ENCODE measurements at places on chromosomes 4 and X.
A peak's percentile ranks its signal among the peaks of the same experiment; 100 is the strongest.

- DNase-seq, result no peak
These were observed 8.1 kb upstream of the NDST4 start for GRCh38 chr4:115121351-115122043.

DNA sequence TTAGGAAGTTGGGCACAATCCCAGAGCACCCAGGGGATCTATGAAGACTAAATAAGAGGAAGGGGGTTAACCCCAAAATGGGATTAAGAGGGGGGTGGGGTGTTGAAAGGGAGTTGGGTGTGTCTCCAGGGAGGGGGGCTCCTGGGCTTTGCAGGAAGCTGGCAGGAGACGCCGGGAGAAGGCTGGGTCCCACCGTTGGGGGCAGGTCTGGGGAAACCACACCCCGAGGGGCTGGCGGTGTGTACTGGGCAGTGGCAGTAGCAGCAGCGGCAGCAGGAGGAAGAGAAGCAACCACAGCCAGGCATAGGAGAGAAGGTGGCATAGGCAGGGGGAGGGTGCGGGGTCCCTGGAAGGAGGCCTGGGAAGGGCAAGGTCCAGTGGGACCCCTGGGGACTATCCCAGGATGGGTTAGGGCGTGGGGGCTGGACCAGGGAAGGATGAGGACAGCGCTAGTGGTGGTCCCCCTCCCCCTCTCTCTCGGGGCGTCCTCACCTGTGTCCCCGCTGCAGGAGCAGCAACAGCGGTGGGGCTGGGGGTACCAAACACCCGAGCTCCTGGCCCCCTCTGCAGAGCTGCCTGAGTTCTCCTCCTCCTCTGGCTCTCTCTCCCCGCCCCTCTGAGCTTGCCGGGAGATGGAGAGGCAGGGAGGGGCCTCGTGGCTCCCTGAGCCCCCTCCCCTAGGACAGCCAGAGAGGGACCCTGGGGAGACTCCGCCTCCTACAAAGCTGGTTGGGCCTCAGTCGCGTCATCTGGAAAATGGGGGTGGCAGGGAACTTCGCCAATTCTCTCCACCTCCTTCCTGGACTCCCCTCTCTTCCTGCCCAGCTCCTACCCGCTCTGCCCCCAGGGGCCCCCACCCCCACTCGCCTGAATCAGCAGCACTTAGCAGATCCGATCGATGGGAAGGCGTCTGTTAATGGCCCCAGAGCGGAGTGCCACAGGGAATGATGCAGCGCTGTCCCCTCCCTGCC is at the start of gene KCND1:
Gene KCND1, minus strand, starts transcription at position 596 of the 971 bp plus-strand sequence. CDS start 1,573 bp downstream, outside the sequence.
- no peak for DNase-seq

DNA sequence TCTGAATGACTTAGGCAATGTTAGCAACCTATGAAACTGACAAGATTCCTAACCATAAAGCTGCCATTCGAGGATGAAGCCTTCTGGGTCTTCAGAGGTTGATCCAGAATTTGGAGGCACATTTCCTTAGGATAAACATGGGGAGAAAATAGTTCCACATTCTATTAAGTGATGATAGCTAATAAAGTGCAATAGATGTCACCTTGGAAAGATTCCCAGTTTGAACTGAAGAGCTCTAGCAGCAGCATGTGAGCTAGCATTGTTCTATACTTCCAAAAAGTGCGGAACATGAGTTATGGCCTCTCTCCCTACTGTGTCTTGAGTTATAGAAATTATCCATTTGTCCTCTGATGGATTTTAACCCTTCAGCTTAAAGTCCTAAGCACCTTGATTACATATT is 991.4 kb upstream of the SLIT2 start:
- no peak for DNase-seq

DNA sequence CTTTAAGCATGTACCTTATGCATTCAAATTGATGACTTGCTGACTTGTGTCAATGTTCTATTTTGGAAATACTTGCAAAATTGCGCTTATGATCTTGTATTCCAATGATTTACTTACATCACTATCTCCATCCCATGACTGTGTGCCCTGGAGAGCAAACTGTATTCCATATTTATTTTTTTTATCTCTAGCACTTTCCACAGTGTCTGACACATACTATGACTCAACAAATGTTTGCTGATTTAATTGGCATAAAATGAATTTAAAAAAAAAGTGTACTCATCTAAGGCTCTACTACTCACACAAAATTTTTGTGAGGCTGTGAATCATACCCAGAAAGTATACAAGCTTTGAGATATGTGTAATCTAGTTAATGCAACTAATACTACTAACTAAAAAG is 1066.8 kb upstream of the ADGRL3 start:
- DNase-seq, result no peak

DNA sequence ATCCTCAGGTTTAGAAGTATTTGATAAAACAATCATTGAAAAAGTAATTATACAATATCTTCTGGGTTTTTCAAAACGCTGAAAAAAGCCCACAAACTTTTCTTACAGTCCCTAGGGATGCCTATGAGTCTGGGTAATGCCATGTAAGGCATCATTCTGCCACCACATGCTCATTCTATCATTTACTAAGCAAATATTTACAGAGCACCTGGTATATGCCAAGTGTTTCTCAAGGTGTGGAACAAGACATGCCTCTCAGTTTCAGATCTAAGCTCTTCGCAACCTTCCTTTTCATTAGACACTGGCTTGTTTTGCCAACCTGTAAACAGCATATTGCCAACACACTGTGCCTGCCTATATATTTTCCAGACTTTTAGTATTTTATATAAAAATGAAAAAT is 17.7 kb downstream of the MID1 start:
- no peak for DNase-seq

DNA sequence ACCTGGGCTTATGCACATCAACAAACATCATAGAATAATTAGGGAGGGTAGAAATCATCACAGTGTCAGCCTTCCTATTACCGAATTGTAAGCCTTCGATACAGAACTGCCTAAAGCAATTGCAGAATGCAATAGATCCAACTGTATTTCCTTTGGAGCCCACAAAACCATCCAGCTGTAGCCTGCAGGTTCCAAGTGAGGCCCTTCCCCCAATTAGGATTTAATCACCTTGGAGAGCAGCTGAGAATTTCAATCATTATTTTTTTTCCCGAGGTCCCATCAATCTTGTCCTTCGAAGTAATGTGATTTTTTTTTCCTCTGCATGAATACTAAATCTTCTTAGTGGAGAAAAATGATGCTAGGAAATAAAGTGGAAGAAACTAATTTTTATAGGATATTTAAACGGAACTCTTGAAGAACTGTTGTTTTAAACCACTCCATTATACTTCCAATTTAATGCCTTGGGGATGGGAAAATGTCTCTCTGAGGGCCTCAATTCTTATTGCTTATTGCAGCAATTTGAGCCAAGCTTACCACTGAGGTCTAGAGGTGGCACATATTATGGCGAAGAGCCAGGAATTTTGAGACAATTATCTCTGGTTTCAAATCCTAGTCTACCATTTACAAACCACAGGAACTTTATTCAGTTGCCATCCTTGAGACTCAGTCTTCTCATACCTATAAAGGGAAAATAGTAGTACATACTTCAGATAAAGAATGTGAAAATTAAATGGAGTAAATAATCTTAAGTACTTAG is 953.4 kb upstream of the IGFBP7 start:
- no peak for DNase-seq

DNA sequence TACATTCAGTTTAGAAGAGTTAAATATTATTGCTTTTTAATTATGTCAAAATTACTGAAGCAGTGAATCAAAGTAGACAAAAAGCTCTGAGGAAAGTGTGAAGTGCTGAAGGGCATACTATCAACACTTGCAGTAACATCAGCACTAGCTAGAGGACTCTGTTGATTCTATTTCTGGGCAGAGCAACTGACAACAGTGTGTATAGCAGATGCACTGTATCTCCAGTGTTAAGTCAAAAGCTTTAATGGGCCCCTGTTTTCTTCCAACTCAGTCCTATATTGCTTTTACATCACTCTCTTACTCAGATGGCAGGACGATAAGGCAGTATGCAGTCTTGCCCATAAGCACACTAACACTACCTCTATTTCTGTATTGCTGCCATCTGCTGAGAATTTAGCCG is 435.2 kb upstream of the AMOT start:
- no peak for DNase-seq

DNA sequence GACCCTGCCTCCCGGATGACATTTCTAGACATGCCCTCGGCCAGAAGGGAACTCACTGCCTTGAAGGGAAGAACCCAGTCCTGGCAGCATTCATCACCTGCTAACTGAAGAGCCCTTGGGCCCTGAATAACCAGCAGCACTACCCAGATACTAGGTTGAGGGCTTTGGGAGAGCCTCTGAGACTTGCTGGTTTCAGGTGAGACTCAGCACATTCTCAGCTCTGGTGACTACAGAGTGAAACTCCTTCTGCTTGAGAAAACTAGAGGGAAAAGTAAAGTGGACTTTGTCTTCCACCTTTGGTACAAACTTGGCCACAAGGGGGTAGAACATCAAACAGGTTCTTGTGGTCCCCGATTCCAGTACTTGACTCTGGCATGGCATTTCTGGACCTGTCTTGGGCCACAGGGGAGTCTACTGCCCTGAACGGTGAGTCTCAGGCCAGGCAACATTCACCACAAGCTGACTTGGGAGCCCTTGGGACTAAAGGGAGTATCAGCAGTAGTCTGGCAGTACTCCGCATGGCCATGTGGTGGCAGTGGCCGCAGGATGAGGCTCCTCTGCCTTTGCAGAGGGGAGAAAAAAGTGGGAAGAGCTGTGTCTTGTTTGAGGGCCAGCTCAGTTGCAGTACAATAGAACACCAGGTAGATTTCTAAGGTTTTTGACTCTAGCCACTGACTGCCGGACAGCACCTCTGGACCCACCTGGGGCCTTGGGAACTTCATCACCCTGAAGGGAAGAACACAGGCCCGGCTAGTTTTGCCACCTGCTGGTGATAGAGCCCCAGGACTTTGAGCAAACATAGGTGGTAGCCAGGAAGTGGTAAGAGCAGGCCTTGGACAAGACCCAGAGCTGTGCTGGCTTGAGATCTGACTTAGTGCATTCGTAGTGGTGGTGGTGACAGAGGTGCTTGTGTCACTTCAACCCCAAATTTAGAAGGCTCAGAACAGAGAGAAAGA is 414.8 kb downstream of the OPHN1 start:
- DNase-seq, result no peak

DNA sequence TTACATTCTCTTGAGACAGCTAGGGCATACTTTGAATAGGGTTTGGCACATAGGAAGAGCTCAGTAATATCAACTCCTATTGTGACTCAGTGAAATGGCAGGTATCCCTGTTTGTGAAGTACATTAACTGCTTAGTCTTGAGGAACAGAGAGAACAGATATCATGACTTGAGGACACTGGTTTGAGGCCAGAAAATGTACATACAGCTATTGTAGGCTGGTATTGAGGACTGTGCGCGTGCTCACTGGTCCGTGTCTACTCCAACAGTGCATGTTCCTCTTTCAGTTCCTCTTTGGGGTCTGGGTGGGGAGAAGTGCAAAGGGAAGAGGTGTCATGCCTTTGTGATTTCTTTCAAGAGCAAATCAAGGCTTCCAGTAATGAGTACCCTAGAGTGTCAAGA is 34.6 kb upstream of the TBC1D9 start:
- no peak for DNase-seq

GRCh38 chr4:95428291-95429070 is 120.3 kb downstream of the UNC5C start:
- DNase-seq, result no peak

DNA sequence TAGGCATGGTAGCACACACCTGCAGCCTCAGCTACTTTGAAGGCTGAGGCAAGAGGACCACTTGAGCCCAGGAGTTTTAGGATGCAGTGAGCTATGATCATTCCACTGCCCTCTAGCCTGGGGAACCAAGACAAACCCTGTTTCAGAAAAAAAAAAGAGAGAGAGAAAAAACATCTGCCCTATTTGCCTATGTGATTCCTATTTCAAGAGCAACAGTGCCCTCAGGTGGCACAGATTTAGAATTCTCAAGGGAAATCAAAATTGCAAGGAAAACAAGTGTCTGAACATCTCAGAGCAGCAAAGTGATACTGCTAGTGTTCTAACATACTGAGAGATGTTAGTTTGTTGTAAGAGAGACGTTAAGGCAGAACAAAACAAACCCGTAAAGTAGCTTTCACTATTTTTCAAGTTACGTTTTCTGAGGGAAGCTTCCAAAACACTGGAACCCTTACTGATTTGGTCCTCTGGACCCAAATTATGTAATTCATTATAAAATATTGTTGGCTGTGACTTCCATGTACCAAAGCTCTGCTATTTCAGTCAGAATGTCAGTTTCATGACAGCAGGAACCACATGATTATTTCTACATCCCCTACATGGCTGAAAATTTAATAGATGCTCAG is 7.9 kb downstream of the BDH2 start:
- DNase-seq, result peak; percentile 10

DNA sequence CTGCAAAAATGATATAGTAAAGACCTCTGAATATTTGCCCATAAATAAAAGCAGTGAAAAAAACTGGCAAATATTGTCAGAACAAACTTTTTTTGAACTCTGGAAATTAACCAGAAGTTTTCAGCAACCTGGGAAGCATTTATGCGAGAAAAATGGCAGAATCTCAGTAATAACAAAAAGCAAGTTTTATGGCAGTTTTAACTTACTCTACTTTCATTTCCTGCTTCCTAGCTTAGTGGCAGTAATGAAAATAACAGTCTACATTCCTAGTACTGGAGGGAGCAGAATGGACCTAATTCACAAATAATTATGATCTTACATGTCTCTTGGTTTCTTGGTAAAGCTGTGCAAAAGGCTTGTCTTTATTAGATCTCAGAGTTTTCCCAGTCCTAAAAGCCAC is 460.1 kb downstream of the NAF1 start:
- no peak for DNase-seq

DNA sequence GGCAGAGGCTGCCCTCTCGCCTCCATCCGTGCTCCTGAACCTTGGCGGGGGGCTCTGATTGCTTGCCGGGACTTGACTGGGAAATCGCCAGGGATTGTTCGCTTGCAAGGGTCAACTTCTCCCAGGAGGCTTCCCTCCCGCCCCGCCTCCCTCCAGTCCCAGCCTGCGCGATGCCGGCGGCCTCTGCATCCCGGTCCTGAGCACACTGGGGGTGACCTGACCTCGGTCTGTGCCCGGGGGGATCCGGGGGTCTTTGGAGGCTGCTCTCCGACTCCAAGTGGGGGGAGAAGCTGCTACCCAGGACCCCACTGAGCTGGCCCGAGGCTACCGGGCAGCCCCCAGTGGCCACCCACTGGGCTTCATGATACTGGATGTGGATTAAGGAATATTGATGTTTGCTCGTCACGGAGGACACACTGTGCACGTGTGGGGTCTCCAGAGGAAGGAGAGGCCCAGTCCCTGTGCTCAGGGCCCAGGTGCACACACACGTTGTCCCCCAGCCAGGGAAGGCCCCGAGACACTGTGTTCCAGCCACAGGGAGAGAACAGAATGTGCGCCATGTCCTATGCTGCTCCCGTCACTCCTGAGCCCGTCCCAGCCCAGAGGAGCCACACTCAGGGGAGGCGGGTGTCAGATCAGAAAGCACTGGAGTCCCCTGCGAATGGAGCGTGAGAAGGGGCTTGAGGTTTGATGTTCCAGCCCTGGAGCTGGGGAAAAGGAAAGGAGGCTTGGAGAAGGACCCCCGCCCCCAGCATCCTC is 55.9 kb upstream of the NKX1-1 start:
- DNase-seq, result no peak

- no peak for DNase-seq
These were observed 792 bp downstream of the SLC10A4 start for GRCh38 chr4:48483777-48484493.

DNA sequence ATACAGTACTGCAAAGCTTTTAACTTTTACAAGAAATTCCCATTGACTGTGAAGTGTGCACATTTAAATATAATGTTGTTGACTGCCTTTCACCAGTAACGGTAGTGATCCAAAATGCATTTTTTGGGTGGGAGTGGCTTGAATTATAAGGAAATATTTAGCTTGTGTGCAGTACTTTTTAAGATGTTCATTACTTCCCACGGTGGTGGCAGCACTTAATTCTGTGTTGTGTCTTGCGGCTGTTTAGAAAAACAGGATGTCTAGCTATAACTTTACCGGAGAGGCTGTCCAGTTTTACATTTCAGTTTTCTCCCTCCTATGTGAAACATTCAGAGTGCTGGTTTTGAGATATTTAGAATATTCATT is 1.7 kb downstream of the TMEM131L start:
- no peak for DNase-seq

Measured in NCI-H1048 (cell line).